Activated CD8-positive, alpha-beta T cell treated with anti-CD3 and anti-CD28 coated beads, Interleukin-2, amount 10 ng/mL, durations not matched to agents 7 days and 5 days (primary cell): ENCODE measurements at places on chromosomes 13 and 19.

GRCh38 chr13:109271555-109272541, 514.5 kb downstream of the IRS2 start:
- no peak for DNase-seq

DNA sequence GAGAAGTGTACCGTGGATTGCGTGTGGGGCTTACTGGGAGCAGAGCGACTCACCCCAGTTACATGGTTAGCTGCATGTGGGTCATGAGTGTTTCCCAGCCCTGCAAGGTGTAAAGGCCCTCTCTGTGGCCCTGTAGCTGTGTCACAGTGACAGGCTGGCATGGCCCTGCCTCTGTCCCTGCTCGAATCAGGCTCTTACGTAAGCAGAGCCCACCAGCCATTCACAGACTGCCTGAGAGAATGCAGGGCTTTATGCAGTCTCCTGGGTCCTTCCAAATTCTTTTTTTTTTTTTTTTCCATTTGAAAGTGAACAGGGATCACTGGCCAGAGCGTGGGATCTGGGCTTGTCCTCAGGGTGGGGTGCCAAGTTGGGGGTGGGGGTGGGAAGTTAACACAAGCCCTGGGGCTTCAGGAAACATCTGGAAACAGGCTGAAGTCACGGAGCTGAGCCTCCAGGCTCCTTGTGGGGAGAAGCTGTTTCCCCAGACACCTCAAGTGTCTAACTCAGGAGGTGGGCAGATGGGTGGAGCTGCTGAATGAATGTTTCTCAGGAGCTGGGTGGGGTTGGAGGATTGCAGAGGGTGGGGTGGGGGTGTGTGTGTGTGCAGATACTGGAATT, 13.4 kb downstream of the TECR start:
- DNase-seq, result no peak

DNA sequence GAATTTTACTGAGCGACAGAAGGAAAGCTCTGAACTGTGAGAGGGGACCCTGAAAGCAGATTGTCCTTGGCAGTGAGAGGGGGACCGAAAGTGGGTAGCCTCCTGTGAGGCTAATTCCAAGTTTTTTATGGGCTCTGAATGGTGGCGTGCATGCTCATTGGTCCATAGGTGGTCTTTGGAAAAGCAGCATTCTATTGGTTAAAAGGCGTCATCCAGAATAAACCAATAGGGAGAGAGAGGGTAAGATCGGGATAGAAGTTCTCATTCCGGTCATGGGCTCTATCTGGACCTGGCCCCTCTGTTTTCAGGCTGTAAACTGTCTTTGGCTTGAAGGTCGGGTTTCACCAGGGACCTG, 539.8 kb upstream of the PCDH9 start:
- DNase-seq, result no peak

- no peak for DNase-seq
Measured at GRCh38 chr19:43105496-43105895, 23.0 kb upstream of the PSG2 start.

- no peak for DNase-seq
Measured at GRCh38 chr19:3112375-3113099, 18.4 kb downstream of the GNA11 start.

DNA sequence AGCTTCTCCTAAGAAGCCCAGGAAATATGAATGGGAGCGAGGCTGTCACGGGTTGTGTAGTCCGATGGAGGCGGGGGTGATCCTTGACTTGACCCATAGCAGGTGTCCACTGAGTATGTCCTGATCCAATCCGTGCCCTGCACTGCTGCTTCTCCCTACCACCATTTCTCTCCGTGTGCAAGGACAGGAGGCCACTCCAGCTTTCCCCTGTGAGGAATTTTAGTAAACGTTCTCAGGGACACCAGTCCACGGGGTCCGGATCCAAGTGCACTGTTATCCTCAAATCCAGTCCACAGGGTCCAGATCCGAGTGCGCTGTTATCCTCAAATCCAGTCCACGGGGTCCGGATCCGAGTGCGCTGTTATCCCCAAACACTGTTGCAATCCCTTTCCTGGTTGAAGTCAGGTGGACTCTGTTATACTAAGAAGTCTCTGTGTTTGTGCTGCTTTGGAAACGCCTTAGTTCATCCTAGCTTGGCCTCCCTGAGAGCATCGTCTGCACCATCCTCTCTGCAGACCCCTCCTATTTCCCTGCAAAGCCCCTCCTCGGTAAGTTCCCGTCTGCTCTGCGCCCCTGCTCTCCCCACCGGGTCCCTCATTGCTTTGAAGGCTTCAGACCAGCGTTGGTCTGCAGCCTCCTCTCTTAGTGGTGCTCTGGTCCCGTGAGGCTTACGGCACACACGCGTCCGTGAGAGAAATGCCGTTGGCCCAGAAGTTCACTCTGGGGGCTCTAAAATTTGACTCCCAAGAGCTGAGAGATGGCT, 303.5 kb downstream of the TEX29 start:
- DNase-seq, result no peak

DNA sequence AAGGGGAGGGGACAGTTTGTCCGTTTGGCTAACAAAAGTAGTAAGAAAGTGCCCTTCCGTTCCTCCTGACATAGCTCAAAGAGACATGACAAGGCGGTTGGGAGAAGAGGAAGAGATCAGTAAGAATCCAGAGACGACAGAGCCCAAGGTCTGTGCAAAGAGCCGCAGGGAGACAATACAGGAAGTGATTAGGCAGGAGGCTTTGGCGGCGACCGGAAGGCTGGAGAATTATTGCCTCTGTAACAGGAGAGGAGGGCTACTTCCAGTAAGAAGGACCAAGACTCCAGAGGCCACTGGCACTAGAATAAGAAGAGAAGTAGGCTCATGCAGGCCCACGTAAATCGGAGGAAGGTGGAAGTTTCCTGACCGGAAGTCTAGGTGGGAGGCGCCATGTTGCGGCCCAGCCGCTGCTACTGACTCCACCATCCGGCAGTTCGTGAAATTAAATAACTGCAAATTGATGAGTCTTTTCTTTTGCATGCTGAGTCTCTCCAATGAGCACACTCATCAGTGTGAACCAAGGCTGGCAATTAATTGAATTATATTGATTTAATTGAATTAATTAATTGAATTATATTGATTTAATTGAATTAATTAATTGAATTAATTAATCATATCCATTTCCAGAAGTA, 9.9 kb downstream of the RFX2 start:
- DNase-seq, result peak; percentile 61

GRCh38 chr13:83352391-83352790, 529.9 kb downstream of the SLITRK1 start:
- no peak for DNase-seq

DNA sequence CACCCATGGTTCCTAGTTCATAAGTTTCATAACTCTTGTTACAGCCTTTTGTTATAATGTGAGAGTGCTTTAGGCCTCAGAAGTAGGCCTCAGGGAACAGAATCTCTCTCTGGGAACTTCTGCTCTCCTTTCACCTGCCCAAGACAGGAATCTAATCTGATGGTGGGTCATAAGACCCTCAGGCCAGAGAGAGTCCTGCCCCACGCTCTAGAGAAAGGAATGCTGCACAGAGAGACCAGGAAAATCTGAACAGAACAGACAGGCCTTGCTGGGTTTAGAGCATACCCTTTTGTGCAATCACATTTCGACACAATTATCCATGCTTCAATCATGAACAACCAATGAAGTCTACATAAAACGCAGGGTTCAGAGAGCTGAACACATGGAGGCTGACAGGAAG, 3.4 kb upstream of the DIAPH3 start:
- DNase-seq, result no peak

DNA sequence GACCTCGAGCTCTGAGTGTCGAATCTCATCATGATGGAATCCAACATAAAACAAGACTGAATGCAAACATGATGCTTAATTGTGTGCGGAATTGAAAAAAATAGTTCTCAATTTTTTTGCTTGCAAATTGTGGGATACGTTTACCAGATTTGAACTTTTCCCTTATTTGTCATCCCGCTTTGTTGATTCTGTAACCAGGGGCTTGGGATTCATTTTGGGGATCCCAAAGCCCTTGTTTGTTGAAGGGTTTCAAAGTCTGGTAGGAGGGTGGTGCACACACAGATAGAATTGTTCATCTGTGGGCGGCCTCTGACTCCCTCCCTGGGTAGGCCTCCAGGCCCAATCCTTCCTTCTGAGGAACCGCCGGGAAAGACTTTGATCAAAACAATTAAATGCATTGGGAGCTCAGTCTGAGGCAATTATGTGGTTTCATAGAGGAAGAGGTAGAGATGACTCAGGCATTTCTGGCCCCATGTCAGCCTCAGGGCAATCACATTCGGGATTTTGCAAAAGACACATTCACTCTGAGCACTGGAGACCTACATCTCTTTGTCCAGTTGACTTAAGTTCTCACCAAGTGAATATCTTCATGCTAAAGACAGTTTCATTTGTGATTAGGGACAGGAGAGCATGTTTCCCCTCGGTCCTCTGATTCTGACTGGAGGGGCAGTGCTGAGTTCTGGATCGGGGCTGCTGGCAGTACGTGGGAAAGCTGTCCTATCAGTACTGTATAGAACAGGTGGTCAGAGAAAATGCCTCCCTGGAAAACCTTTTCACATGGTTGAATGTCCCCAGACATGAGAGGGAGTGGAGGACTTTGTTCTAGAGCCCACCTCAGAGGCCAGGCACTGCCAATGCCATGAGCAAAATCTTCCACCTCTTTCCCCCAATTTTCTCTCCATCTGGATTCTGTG, 27.8 kb upstream of the IGFL4 start:
- DNase-seq, result no peak

- no peak for DNase-seq
Measured at GRCh38 chr19:812049-812746, 9.6 kb downstream of the PLPPR3 start.

- no peak for DNase-seq
Measured at GRCh38 chr19:29188289-29189032, 24.5 kb downstream of the UQCRFS1 start.

DNA sequence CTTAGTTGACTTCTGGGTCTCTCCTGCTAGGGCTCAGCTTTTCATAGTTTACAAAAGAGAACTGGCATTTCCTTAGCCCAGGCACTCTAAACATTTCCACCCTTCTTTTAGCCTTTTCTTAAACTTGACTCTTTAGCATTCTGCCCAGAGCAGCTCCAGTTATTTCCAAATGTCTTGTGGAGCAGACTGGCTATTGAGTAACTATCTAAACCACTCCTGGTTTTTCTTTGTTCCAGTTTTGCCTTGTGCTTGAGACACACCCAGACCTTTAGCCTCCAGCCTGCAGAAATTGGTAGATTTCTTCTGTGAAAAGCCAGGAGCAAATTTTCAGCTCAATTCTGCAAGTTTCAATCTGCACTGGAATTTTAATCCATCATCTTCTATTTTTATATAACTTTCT, 1813.1 kb downstream of the OLFM4 start:
- no peak for DNase-seq

GRCh38 chr19:39166571-39167391, 30.0 kb upstream of the NCCRP1 start:
- no peak for DNase-seq

DNA sequence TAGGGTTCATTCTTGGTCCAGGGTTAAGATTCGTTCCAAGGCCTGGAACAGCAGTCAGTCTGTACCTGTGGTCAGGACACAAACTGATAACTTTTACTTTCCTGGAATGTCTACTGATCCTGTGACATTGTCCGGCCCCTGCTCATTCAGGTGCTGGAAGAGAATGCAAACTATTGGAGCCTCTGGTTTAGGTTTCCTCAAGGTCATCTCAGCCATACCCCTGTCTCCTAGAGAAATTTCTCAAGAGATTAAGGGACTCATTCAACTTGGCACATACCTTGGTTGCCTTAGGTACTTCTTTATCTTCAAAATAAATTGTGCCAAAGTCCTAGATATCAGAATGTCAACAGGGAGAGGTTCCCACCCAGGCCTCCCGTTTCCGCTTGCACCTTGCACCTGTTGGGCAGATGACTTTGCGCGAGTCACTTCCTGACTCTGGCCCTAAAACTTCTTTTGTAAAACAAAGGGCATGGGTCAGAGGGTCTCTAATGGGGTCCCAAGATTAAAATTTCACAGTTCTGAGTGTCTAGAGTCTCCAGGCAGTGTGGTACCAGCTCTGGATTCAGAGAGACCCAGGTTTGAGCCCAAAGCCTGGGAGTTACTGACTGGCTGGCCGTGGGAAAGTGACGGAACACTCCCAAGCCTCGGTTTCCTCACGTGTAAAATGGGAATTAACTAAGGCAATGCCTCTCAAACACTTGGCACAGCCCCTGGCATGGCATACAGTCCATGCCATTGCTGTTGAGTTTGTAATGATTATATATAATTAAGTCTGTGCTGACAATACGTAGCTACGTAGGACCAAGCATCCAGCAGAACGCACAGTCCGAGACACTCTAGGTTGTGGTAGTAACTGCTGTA, 25.8 kb upstream of the CYP2S1 start:
- DNase-seq, result no peak

- DNase-seq, result peak; percentile 58
Measured at GRCh38 chr19:38932425-38933179, 1.9 kb downstream of the MRPS12 start.

GRCh38 chr13:66348745-66349690, 881.1 kb downstream of the PCDH9 start:
- no peak for DNase-seq

DNA sequence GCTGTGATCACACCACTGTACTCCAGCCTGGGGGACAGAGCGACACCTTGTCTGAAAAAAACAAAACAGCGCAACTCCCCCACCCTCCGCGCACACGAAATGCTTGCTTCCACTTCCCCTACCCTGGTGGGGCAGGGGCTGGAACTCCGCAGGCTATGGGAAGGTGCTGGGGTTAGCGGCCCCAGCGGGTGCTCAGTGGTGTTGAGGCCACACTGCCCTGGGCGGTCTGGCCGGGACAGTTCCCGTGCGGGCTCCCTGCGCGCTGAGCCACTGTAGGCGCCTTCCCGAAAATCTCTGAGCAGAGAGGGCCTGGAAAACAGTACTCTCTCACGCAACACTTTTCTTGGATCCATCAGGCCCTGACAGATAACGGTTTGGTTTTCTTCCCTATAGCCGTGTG, 1.1 kb upstream of the WTIP start:
- DNase-seq, result no peak

- peak; percentile 93 for DNase-seq
Measured at GRCh38 chr19:45643024-45643926, 4.1 kb upstream of the EML2 start.

DNA sequence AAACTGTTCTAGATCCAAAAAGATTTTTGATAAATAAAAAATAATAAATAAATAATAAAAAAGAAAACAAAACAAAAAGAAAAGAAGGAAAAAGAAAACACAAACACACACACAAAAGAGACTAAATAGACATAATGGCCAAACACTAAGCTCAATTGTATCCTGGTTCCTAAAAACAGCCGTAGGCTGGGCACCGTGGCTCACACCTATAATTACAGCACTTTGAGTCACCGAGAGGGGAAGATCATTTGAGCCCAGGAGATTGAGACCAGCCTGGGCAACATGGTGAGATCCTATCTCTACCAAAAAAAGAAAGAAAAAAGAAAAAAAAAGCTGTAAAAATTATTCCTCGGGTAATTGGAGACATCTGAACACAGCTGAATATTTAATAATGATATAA, 8.9 kb downstream of the ETHE1 start:
- DNase-seq, result no peak

DNA sequence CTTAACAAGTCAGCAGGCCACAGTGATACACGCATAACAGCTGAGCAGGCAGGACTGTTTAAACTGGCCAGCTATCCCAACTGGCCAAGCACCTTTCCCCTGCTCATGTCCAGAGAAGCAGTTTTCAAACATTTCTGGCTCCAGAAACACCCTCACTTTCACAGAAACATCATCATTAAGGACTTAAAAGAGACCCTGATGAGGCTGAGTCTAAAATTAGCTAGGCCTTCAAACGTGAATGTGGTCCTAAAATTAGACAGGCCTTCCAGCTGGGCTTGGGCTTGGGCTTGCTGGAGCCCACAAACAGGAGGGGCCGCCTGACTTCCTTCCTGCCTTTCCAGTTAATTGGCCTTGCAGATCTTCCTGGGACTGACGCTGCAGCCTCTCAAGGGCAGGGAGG, 334.2 kb downstream of the DNAJC15 start:
- DNase-seq, result no peak
